ENCODE measurements at places on chromosomes 6 and 20.

- DNase-seq = no peak
These were observed 19.0 kb upstream of the RBM38 start for GRCh38 chr20:57372157-57372556.

DNA sequence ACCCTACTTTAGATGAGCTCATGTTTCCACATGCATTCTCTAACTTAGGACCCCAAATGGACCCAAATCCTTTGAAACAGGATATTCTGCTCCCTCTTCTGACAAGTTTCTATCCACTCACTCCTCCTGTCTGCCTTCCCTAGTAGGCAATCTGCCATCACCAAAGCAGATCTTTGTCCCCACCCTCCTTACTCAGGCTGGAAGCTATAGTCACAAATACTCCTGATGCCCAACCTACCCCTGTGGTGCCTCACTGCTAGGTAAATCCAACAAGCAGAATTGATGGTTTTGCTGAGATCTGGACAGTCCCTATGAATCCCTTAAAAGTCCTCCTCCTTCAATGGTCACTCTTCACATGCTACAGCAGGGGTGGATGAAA is 21.7 kb downstream of the ELOVL5 start:
- peak; percentile 75 for DNase-seq

GRCh38 chr6:163533443-163533842 is 118.9 kb downstream of the QKI start:
- DNase-seq = peak; percentile 78

GRCh38 chr20:52312132-52312729 is 120.7 kb upstream of the ZFP64 start:
- peak; percentile 71 for DNase-seq

GRCh38 chr6:152572338-152573088 is 64.6 kb downstream of the SYNE1 start:
- peak; percentile 41 for DNase-seq

- DNase-seq = peak; percentile 82
These were observed 146.0 kb upstream of the BEND6 start for GRCh38 chr6:56808871-56809359.

DNA sequence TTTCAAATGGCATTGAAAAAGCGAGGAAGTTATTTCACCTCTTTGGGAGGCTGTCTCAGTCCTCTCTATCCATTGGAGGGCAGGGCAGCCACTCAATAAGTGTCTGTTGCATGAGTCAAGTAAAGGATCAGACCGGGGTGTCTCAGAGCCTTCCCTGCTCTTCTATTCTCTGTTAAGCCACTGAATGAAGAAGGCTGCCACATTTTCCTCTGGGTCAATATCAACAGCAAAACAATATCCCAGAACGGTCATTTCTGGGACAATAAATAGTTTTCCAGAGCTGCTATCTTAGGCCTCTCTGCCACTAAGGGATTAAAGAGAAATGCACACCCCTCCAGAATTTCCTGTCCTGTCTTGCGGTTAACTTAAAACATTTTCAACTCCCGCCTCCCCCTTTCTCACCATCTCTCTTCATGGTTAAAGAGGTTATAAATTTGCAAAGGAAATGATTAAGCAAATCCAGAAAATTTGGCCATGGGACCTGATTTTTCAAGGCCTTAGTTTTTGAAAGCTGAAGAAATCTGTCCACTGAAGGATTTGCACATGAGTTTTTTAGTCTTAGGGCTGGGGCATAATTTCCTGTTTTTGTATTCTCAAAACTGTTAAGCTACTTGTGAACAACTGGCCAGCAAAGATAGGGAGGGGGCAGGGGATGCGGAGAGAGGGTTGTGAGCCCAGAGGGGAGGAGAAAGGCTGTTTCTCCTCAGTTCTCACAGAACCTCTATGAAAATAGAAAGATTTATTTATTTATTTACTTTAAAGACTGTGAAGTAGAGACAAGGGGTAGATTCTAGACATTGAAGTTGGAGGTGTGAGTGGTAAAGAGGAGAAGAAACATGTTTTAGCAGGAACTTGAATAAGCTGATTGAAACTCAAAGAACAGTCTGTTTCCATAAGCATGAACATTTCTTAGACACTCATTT is 135.7 kb downstream of the BCAS1 start:
- DNase-seq = peak; percentile 85

DNA sequence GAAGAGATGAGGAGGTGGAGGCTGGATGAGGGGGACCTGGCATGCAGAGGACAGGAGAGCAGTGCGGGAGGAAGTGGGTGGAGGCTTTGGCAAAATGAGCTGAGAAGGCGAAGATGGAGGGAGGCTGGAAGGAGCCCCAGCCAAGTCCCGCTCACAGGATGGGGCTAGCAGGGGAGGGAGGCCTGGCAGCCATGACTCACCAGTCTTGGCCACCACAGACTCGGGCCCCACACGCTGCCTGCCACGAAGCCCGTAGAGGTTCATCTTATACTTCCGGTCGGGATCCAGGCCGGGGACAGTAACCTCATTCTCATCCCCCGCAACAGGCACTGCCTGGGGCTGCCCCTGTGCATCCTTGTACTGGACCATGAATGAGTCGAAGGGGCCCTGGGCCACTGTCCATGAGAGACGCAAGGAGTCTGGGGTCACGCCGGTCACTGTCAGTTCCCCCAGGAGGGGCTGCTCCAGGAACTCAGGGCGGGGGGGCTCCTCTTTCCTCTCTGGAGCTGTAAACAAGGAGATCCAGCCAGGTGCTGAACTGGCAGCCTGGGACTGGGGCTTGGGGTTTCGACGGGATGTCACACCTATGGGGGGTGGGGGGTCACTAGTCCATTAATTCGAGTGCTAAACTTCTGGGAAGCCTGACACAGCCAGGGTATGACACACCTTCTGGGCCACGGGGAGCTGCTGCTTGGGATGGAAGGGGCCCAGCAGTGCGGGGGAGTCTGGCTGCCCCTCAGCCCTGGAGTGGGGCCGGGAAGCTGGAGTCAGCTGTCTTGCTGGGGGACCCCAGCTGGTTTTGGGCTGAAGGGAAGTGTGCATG is 27.8 kb downstream of the TNXB start:
- DNase-seq = peak; percentile 47

Data from epithelial cell of esophagus (primary cell).